ENCODE measurements at places on chromosomes 1 and 21.

- no peak for DNase-seq
These were observed 30.4 kb downstream of the TMEM63A start for GRCh38 chr1:225851805-225852204.

DNA sequence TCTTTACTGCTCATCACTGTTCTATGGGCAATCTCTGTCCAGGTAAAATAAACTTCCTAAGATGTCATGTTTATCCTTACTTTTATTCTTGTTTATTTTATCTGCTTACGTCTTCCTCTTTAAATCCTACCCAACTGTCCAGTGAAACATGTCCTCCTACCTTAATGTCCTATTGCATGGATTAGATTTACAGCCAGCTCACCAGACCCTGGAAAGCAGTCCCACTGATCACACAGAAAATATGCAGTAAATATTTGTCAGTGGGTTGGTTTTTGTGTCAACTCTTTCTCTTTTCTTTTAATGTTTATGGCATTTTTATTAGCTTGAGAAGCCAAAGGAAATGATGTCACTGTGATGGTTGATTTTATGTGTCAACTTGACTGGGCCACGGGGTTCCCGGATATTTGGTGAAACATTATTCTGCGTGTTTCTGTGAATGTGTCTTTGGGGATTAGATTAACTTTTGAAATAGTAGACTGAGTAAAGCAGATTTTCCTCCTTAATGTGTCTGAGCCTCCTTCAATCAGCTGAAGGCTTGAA lies 258.3 kb downstream of the SRGAP2C start:
- DNase-seq: peak; percentile 11

- no peak for DNase-seq
These were observed 87.0 kb downstream of the GLUL start for GRCh38 chr1:182304627-182305026.

DNA sequence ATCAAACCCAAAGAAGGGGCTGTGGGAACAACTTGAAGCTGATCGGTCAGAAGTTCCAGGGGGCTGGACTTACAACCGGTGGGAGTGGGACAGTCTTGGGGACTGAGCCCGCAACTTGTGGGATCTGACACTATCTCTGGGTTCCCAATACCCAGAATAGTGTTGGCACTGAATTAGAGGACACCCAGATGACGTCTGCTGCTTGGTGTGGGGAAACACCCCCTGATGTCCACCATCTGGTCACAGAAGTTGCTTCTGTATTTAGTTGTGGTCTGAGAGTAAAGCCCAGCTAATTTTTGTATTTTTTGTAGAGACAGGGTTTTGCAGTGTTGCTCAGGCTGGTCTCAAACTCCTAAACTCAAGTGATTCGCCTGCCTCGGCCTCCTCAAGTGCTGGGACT lies 28.8 kb downstream of the SERBP1 start:
- no peak for DNase-seq

DNA sequence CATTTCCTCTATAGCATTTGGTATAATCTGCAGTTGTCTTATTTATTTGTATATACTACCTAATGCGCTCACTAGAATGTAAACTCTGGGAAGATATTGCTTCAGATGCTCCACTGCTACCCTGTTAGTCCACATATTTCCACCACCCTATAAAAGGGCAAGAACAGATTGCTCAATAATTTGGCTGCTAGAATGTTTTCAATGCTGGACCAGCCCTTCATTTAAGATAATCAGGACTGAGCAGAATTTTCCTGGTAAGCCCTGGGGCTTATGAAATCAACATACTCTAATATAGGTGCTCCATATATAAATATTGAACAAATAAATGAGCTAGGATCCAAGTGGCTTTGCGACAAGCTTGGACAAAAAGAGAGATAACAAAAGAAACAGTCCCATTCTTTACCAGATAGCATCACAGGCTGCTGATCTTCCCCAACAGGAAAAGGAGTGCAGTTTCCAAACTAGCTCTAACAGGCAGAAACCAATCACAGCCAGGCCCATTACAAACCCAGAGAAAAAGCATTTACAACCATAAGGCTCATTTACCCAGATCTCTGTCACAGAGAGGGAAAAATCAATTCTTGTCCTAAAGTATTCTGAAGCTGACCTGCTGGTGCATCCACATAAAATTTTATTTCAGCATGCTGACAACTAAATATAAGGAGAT lies 8.3 kb downstream of the BCAR3 start:
- DNase-seq: no peak

DNA sequence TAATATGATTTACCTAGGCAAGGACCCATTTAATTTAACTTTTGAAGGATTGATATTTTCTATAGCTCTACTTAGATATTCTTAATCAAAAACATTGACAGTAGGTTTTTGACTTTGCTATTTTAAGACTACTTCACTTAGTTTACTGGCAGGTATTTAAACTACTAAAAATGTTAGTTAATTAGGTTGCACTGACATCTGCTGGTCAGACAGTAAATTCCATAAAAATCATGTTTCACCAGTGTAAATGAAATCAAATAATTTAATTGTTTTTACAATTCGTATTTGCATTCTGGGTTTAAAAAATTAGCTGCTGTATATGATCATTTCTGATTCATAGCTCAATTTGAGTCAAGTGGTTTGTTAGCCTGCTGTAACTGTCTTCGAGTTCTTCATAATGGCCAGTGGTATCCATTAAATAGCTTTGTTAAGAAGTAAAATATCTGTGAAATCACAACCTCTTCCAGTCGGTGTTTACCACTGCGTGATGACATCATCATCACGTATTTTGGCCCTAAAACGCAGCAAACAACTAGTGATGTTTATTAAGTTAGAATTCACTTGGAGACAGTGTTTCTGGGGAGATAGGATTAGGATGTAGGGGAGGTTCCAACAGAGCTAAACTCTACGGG lies 26.2 kb downstream of the EXTL2 start:
- DNase-seq: peak; percentile 50
